Fibroblast of lung (primary cell): ENCODE measurements at places on chromosomes 16 and 17. TPM values are rescaled to one million over a fixed set of nuclear protein-coding genes. Genes with fewer than 3 reads are reported as not detected.

EIF1 gene
- 225 and 256 TPM in 2 replicates for polyA plus RNA-seq

KRTAP29-1 gene
- polyA plus RNA-seq, result not detected in 2 replicates

PIGS gene
- polyA plus RNA-seq, result 59.9 and 68.4 TPM in 2 replicates

GPR179 gene
- polyA plus RNA-seq, result not detected in 2 replicates

PRR11 gene
- 18.9 and 63.1 TPM in 2 replicates for polyA plus RNA-seq

NXN gene
- polyA plus RNA-seq, result 38.5 and 75.6 TPM in 2 replicates

RABEP1 gene
- polyA plus RNA-seq, result 33.6 and 46.3 TPM in 2 replicates

KRT32 gene
- polyA plus RNA-seq, result 0.03 and 0.09 TPM in 2 replicates

CD68 gene
- polyA plus RNA-seq, result 90.4 and 250 TPM in 2 replicates

ACLY gene
- polyA plus RNA-seq, result 225 and 241 TPM in 2 replicates

MYH1 gene
- polyA plus RNA-seq, result not detected in 2 replicates
